ENCODE measurements at places on chromosomes 1 and 21. TPM values are rescaled to one million over a fixed set of nuclear protein-coding genes. Genes with fewer than 3 reads are reported as not detected.

Gene OR2L2
- 0.04 TPM for total RNA-seq

Gene FCRL4
- total RNA-seq = not detected

Gene LMX1A
- total RNA-seq = 0.84 TPM

Gene NKAIN1
- 1.3 TPM for total RNA-seq

DNA sequence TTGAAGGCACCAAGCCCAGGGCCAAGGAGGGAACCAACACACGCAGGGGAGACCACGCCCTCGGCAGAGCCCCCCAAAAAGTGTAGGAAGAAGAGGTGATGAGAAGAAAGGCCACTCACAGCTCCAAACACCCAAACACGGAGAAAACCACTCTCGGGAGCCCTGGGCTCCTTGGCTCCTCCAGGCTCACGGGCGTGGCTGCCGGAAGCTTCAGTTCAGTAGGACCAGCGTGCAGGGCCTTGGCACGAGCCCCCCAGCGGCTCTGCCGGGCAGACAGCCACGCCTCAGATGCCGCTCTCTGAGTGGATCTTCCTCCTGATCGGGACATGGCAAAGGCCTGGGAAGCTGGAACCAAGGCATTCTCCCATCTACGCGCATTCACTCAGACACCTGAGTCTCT, 94.0 kb downstream of the NPHP4 start:
- H3K36me3 ChIP-seq = no peaks in the 10 kb centered on the region
- H3K27me3 ChIP-seq = no peaks in the 10 kb centered on the region
- H3K27ac ChIP-seq = no peak overlapping the region
- H3K4me3 ChIP-seq = no peak overlapping the region
- DNase-seq = no peak

Gene TRIM67
- total RNA-seq = 0.04 TPM

DNA sequence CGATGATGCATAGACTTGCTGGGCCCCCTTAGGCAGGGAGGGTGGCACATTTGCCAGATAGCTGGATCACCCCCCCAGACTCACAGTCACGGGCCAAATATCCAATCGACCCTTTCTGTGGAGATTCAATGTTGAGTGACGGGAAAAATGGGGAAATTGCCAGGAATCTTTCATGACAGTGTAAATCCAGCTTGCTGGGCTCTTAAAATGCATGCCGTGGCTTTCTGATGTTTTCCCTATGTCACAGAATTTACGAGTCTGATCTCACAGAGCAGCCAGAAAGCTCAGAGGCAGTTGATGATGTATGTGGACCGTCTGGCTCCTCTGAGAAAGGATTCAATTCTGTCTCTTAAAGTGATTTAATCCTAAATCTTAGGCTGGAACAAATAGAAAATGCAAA, 150.1 kb upstream of the ZNF644 start:
- H3K36me3 ChIP-seq = no peaks in the 10 kb centered on the region
- H3K4me1 ChIP-seq = peaks cover 3% of the 10 kb centered on the region
- DNase-seq = peak; percentile 87
- no peak overlapping the region for H3K27ac ChIP-seq
- no peak overlapping the region for H3K4me3 ChIP-seq

GRCh38 chr1:182169203-182169602, 107.7 kb upstream of the ZNF648 start:
- no peak overlapping the region for H3K4me3 ChIP-seq
- no peak overlapping the region for H3K27ac ChIP-seq
- peak; percentile 51 for DNase-seq
- no peaks in the 10 kb centered on the region for H3K36me3 ChIP-seq
- no peaks in the 10 kb centered on the region for H3K27me3 ChIP-seq

GRCh38 chr1:51581238-51581637, 35.7 kb upstream of the OSBPL9 start:
- H3K27ac ChIP-seq = no peak overlapping the region
- no peak for DNase-seq
- H3K4me3 ChIP-seq = no peak overlapping the region
- H3K27me3 ChIP-seq = no peaks in the 10 kb centered on the region

Gene CCDC190
- 9.7 TPM for total RNA-seq

Gene OR10K2
- total RNA-seq = not detected

Gene RNF207
- total RNA-seq = 16.4 TPM

DNA sequence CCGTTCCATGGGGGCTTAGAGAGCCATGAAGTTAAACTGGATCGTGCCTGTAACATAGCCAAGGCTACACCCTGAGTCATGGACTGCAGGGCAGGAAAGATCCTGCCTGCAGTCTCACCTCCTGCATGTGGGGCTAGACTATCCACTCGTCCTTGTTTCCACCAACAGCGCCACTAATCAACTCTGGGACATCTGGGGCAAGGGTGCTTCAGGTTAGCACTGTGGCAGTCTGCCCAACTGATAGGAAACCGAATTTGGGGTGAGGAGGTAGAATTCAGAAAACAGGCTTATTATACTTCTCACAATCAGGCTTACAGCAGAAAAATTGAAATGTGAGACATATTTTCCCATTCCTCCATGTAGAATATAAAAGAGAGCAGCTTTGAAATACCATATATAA, 85.2 kb upstream of the ADAM30 start:
- DNase-seq = no peak
- H3K27me3 ChIP-seq = no peaks in the 10 kb centered on the region
- no peaks in the 10 kb centered on the region for H3K4me1 ChIP-seq
- H3K27ac ChIP-seq = no peak overlapping the region
